K562 (cell line): ENCODE measurements at places on chromosomes 7 and 10.
A peak's percentile ranks its signal among the peaks of the same experiment; 100 is the strongest.

DNA sequence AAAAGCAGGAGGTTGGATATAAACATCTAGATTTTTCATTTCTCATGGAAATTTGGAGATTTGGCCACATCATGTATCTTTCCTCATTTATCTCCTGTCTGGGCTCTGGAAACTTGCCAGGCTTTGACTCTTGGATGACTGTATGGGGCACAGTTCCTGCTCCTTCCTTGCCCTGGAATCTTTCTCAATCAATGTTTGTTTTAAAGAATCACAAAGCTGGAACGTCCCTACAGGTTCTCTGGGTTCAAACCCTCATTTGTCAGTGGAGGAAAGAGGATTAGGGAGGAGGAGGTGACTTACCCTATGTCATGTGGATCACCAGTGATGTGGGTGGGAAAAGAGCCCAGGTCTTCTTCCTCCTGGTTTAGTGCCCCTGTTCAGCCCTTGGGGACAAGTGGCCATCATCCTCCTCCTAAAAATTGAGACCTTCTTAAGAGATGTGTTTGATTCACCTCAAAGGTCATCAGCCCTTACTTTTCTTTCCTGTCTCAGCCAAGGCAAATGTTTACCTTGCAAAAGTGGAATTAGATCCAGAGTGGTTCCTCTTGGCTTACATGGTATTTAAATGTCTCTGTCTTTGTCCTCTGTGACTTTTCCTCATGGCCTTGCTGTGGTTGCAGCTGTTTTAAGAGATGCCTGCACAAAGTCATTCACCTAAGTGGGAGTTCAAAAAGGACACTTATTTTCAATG, 38.8 kb upstream of the PDZD8 start:
- no peak for DNase-seq
- H3K27ac ChIP-seq: no peak overlapping the region
- H3K4me3 ChIP-seq: no peak overlapping the region
- peaks cover 53% of the 10 kb centered on the region; the same call in 2 of the 3 replicates for H3K4me1 ChIP-seq

GRCh38 chr10:93911866-93912265, 18.1 kb downstream of the SLC35G1 start:
- no peak overlapping the region for H3K27ac ChIP-seq
- peaks cover 8% of the 10 kb centered on the region; the same call in 2 of the 3 replicates for H3K36me3 ChIP-seq
- no peak overlapping the region for H3K4me3 ChIP-seq
- no peaks in the 10 kb centered on the region for H3K27me3 ChIP-seq
- no peak for DNase-seq
- H3K4me1 ChIP-seq: no peaks in the 10 kb centered on the region

DNA sequence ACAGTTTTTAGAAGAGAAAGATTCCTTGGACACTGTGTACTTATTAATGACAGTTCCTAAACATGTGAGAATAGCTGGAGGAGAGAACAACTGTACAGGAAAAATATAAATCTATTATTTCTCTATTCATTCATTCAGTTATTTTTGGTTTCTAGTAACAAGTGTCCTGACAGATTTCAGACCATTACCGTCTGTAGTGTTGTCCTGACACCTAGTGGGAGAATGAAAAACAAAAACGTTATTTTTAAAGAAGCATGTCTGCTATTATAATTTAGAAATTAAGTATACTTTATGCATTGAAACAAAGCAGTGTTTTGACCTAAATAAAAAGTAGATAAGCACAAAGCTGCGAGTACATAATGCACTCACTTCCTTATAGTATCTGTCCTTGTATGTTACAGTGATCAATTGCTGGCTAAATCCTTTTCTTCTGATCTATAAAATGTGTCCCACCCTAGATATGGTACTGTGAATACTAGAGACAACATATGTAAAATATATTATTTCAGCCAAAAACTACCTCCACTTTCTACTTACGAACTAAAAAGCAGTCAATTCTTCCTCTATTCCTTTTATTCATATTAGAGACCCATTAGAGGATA, 575.6 kb downstream of the ARL4A start:
- peaks cover 6% of the 10 kb centered on the region; the same call in 2 of the 3 replicates for H3K4me1 ChIP-seq
- no peaks in the 10 kb centered on the region for H3K27me3 ChIP-seq
- DNase-seq: peak; percentile 56
- no peak overlapping the region for H3K27ac ChIP-seq
- H3K36me3 ChIP-seq: no peaks in the 10 kb centered on the region
- no peak overlapping the region for H3K4me3 ChIP-seq

- no peak overlapping the region for H3K4me3 ChIP-seq
- DNase-seq: no peak
- no peaks in the 10 kb centered on the region for H3K4me1 ChIP-seq
- no peaks in the 10 kb centered on the region for H3K36me3 ChIP-seq
- no peaks in the 10 kb centered on the region for H3K27me3 ChIP-seq
Observed at GRCh38 chr10:72702868-72703581, 11.1 kb downstream of the MCU start.

GRCh38 chr10:77936697-77937567, 10.4 kb upstream of the DLG5 start:
- peak; percentile 8 for DNase-seq
- no peaks in the 10 kb centered on the region for H3K36me3 ChIP-seq
- H3K4me1 ChIP-seq: peaks cover 17% of the 10 kb centered on the region; the same call in 2 of the 3 replicates
- no peaks in the 10 kb centered on the region for H3K27me3 ChIP-seq
- no peak overlapping the region for H3K27ac ChIP-seq
- H3K4me3 ChIP-seq: no peak overlapping the region

- no peak for DNase-seq
- no peaks in the 10 kb centered on the region for H3K27me3 ChIP-seq
Observed at GRCh38 chr10:29757551-29758297, 123.0 kb upstream of the SVIL start.

DNA sequence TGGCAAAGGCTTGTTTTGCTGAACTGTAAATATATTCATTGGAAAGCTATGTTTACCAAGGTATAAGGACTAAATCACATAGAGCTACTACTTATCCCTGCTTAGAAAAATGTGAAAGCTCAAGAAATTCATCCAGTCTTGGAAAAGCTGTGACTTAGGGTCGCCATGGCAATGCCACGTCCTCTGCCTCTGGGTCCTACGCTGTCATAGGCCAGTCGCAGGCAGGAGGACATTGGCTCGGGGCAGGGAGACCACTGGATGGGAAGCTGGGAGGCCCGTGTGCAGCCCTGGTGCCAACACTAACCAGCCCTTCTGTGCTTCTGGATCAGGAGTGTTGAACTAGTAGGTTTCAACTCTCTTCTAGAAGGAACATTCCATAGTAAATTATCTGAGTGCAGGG, 67.3 kb upstream of the PDZD8 start:
- DNase-seq: no peak
- H3K4me3 ChIP-seq: no peak overlapping the region
- no peaks in the 10 kb centered on the region for H3K27me3 ChIP-seq

DNA sequence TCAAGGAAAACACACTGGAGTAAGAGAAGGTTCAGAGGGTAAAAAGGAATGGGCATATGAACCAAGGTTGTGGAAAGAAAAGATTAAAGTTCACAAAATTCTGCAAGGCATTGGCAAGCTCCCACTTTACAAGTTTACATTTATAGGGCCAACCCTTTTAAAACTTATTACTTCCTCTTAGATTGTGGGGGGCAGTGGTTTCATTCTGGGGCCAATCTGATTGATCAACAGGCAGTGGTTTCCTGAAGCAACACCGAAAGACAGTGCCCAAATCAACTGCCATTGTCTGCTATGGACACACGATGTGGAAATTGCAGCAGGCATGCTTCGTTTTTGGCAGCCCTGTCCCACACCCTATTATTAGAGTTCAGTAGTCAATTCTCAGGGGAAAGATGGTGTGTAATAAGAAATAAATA, 154.0 kb downstream of the SGMS1 start:
- H3K4me3 ChIP-seq: no peak overlapping the region
- DNase-seq: no peak
- H3K4me1 ChIP-seq: no peaks in the 10 kb centered on the region
- no peaks in the 10 kb centered on the region for H3K27me3 ChIP-seq

- DNase-seq: no peak
- H3K4me1 ChIP-seq: peaks cover 36% of the 10 kb centered on the region
- no peaks in the 10 kb centered on the region for H3K27me3 ChIP-seq
- H3K27ac ChIP-seq: no peak overlapping the region
Observed at GRCh38 chr10:31949266-31949665, 20.6 kb upstream of the ARHGAP12 start.

- no peak overlapping the region for H3K27ac ChIP-seq
- no peaks in the 10 kb centered on the region for H3K36me3 ChIP-seq
- peaks cover 42% of the 10 kb centered on the region for H3K27me3 ChIP-seq
- H3K4me3 ChIP-seq: no peak overlapping the region
- no peaks in the 10 kb centered on the region for H3K4me1 ChIP-seq
Observed at GRCh38 chr10:80397014-80397413, 11.3 kb upstream of the PRXL2A start.
